ENCODE measurements at places on chromosomes 6 and 20. TPM values are rescaled to one million over a fixed set of nuclear protein-coding genes. Genes with fewer than 3 reads are reported as not detected.

- no peak overlapping the region for H3K4me3 ChIP-seq
- no peaks in the 10 kb centered on the region for H3K36me3 ChIP-seq
- H3K27me3 ChIP-seq, result no peaks in the 10 kb centered on the region
Observed at GRCh38 chr6:149129371-149130077, 188.0 kb upstream of the TAB2 start.

DNA sequence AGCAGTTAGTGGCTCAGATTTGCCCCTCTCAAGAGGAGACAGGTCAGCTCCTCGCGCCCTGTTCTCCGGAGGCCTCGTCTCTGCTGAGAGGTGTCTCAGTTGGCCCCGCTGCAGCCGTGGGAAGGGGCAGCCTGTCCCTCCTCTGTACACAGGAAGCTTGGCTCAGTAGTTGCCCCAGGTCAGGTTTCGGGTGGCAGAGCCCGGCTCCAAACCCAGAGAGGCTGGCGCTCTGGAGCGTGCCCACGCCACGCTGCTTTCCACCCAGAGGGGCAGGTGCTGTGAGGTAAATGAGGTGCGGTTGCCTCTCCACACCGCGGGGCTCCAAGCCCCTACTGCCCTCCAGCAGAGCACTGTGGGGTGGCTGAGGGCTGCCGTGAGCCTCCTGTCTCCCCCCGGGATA is 16.0 kb downstream of the DYNLT1 start:
- H3K4me1 ChIP-seq, result peaks cover 8% of the 10 kb centered on the region
- DNase-seq, result no peak
- peaks cover 8% of the 10 kb centered on the region for H3K36me3 ChIP-seq
- H3K27me3 ChIP-seq, result no peaks in the 10 kb centered on the region
- H3K4me3 ChIP-seq, result no peak overlapping the region

GRCh38 chr6:6586167-6586566 is 2.4 kb upstream of the LY86 start:
- peaks cover 4% of the 10 kb centered on the region for H3K27me3 ChIP-seq
- no peak overlapping the region for H3K4me3 ChIP-seq
- H3K27ac ChIP-seq, result no peak overlapping the region
- H3K36me3 ChIP-seq, result no peaks in the 10 kb centered on the region
- no peaks in the 10 kb centered on the region for H3K4me1 ChIP-seq
- no peak for DNase-seq

DNA sequence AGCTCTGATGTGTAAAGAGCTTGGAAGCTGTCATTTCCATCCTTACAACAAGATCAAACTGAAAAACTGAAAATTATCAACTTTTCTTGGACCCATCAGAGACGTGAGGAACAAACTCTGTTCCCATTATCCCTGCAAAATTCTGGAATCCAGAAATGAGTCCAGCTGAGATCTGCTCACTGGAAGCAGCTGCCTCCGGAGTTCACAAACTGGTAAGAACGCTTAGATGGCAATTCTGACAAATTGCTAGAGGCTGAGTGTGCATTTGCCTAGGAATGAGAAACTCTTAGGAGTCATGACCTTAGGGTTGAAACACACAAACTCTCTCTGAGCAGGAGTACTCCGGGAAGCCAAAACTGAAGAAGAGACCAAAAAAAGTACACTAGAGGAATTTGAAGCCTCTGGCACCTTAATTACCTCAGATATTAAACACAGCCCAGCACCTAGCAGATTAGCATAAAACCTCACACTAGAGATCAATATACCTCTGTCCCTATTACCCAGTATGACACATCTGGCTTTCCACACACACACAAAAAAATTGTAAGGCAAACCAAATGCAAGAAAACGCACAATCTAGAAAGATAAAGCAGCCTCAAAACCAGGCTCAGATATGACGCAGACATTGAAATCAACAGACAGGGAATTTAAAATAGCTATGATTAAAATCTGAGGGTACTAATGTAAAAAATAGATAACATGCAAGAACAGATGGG is 233.5 kb upstream of the SGK1 start:
- DNase-seq, result no peak
- no peaks in the 10 kb centered on the region for H3K27me3 ChIP-seq
- H3K36me3 ChIP-seq, result no peaks in the 10 kb centered on the region

DNA sequence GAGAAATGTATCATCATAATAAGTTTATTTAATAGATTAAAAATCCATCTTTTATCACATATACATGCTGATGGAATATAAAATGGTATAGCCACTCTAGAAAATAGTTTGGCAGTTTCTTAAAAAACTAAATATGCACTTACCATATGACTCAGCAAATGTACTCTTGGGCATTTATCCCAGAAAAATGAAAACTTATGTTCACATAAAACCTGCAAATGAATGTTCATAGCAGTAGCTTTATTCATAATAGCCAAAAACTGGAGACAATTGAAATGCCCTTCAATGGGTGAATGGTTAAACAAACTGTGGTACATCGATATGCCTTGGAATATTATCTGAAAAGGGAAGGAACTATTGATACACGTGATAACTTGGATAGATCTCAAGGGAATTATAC is 6.4 kb upstream of the NCOA7 start:
- no peak overlapping the region for H3K4me3 ChIP-seq
- H3K27me3 ChIP-seq, result no peaks in the 10 kb centered on the region

GRCh38 chr6:135014353-135014832 is 40.2 kb downstream of the HBS1L start:
- H3K27ac ChIP-seq, result no peak overlapping the region
- H3K4me3 ChIP-seq, result no peak overlapping the region
- DNase-seq, result no peak

- H3K27me3 ChIP-seq, result no peaks in the 10 kb centered on the region
- no peaks in the 10 kb centered on the region for H3K36me3 ChIP-seq
- no peak overlapping the region for H3K27ac ChIP-seq
Observed at GRCh38 chr6:16871047-16871446, 109.8 kb upstream of the ATXN1 start.

DNA sequence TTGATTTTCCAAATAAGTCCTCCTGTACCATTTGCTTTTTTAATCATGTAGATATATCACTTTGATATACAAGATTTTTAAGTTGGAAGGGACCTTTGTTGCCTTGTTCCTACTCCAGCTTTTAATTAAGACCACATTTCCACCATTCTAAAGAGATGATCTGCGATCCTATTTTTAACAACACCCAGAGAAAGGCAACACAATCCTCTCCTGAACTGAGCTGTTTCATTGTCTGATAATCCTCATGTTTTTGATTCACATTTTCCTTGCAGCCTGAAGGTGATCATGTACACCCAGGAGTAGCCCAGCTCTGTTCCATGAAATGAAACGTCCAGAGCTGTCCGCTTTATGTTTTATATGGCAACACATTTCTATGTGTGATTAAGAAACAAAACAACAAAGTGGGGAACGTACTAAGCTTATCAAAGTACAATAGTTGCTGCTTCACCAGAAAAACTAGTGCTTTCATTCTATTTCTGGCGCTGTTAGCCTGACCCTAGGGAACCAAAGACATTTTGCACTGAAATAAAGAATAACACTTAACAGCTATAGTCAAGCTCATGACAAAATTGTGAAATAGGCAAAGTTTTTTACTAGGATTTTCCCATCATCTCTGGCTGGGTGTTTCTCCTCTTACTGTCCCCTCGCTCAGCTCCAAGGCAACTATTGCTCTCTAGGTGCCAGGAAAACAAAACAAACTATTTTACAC is 22.6 kb upstream of the TRAF3IP2 start:
- no peaks in the 10 kb centered on the region for H3K27me3 ChIP-seq
- H3K27ac ChIP-seq, result no peak overlapping the region
- H3K4me1 ChIP-seq, result peaks cover 10% of the 10 kb centered on the region
- no peaks in the 10 kb centered on the region for H3K36me3 ChIP-seq
- DNase-seq, result no peak
- no peak overlapping the region for H3K4me3 ChIP-seq

DNA sequence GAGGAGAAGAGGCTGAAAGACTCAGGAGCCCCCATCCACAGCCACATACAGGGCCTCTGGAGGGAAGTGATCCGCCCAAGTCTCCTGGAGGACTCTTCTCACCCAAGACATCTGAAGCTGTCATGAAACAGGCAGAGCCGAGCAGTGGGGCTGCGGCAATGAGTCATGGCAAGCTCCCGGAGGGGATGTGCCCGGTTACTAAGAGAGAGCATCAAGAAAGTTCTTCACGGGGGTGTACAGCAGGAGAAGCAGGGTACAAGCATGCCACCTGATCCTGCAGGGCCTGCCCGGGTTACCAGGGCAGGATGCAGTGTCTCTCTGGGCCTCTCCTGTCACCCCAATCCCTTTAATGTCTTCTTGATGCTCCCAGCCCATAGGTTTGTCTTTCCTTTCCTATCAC is 21.1 kb downstream of the TRIM26 start:
- no peaks in the 10 kb centered on the region for H3K4me1 ChIP-seq
- no peaks in the 10 kb centered on the region for H3K27me3 ChIP-seq
- H3K4me3 ChIP-seq, result no peak overlapping the region
- H3K27ac ChIP-seq, result no peak overlapping the region
- no peak for DNase-seq
- H3K36me3 ChIP-seq, result peaks cover 15% of the 10 kb centered on the region

GRCh38 chr6:148650941-148651505 is 95.8 kb upstream of the UST start:
- no peak overlapping the region for H3K27ac ChIP-seq
- no peak for DNase-seq
- H3K27me3 ChIP-seq, result no peaks in the 10 kb centered on the region
- no peaks in the 10 kb centered on the region for H3K36me3 ChIP-seq
- no peaks in the 10 kb centered on the region for H3K4me1 ChIP-seq

GRCh38 chr6:20744911-20745557 is 210.8 kb downstream of the CDKAL1 start:
- DNase-seq, result no peak
- no peaks in the 10 kb centered on the region for H3K36me3 ChIP-seq
- no peaks in the 10 kb centered on the region for H3K27me3 ChIP-seq
- H3K27ac ChIP-seq, result no peak overlapping the region

GRCh38 chr6:15744818-15745402 is 82.1 kb upstream of the DTNBP1 start:
- no peak overlapping the region for H3K4me3 ChIP-seq
- H3K27ac ChIP-seq, result no peak overlapping the region
- no peak for DNase-seq
- H3K27me3 ChIP-seq, result no peaks in the 10 kb centered on the region

- H3K4me1 ChIP-seq, result no peaks in the 10 kb centered on the region
- H3K4me3 ChIP-seq, result no peak overlapping the region
- H3K27me3 ChIP-seq, result no peaks in the 10 kb centered on the region
- no peaks in the 10 kb centered on the region for H3K36me3 ChIP-seq
Observed at GRCh38 chr6:121764493-121764892, 329.0 kb downstream of the GJA1 start.

DNA sequence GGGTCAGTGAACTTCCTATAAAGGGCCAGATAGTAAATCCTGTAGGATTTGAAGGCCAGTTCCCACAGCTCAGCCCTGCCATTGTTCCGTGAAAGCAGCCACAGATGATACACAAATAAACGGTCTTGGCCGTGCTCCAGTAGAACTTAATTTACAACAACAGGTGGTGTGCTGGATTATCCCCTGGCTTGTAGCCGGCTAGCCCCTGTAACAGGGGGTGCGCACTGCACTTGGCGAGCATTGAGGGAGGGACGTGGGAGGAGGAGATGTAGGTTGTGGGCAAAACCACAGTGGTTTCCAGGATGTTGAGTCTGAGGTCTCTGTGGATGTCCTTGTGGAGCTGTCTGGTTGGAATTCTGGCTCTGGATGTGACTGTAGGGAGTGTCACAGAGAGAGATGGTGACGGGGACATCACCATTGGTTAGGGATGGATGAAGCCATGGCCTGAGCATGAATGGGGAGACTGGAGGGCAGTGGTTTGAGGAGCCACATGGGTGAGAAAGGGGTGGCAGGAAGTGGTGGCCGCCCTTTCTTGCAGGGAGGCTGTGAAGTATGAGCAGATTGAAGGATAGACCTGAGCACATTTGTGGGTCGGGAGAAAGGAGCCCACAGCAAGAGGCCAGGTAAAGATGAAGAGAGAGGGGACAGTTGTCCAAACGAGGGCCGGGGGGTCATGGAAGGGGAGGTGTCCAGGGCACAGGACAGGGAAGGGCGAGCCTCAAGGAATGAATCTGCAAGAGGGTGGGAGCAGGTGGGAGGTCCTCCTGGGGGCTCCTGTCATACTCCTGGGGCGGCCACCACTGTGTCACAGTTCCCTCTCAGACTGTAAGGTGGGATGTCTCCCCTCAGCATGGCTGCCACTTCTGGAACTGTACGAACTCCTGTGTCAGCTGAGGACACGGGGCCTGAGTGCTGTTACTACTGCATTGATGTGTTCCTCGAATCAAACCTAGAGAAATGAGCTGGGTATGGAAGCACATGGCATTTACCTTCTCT is 53.6 kb downstream of the CDH26 start:
- no peak for DNase-seq
- H3K27me3 ChIP-seq, result no peaks in the 10 kb centered on the region
- no peak overlapping the region for H3K4me3 ChIP-seq
- H3K4me1 ChIP-seq, result no peaks in the 10 kb centered on the region
- no peaks in the 10 kb centered on the region for H3K36me3 ChIP-seq
- no peak overlapping the region for H3K27ac ChIP-seq

DNA sequence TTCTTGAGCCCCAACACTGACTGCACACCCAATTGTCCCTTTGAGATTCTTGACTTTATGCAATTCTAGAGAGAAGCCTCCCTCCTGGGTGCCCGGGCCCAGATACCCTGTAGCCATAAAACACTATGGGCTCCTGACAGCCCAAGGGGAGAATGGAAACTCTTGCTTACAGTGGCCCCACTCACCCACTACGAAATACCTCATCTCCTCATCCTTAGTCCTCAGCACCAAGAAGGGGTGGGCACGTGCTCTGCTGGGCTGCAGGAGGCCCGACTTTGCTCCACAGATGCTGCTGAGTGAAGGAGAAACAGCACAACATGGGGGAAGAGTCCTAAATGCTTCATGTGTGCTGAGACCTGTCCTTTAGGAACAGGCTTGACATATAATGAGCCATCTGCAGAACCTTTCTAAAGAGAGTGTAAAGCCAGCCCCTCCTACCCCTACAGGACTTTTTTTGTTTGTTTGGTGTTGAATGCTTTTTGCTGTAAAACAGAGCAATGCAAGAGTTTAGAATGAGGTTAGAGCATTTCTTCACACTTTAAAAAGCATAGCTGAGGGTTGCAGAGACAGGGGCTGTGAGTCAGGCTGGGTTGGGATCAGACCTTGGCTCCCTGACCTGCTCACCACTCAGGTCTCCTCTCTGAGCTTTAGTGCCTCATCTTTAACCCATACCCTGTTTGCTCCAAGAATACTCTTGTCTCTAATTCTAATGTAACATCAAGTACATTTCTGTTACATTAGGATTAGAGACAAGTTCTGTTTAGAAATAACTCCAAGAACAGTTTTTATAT is 17.6 kb upstream of the SIRPG start:
- DNase-seq, result no peak
- H3K27me3 ChIP-seq, result peaks cover 49% of the 10 kb centered on the region
- H3K36me3 ChIP-seq, result no peaks in the 10 kb centered on the region

- H3K27ac ChIP-seq, result no peak overlapping the region
- DNase-seq, result no peak
- H3K36me3 ChIP-seq, result no peaks in the 10 kb centered on the region
- no peak overlapping the region for H3K4me3 ChIP-seq
- no peaks in the 10 kb centered on the region for H3K4me1 ChIP-seq
Observed at GRCh38 chr6:73156793-73157767, 68.2 kb downstream of the KHDC1L start.

Gene ENPP3
- 0.15 TPM for total RNA-seq

Gene EEF1E1
- total RNA-seq, result 69.7 TPM

Gene KCNK16
- total RNA-seq, result not detected

Gene PHF1
- total RNA-seq, result 40.2 TPM

Gene TPBG
- 28.4 TPM for total RNA-seq
